ENCODE measurements at places on chromosomes 6 and 20.

GRCh38 chr6:66662196-66662595 lies 955.2 kb upstream of the EYS start:
- no peaks in the 10 kb centered on the region for H3K4me1 ChIP-seq
- no peaks in the 10 kb centered on the region for H3K36me3 ChIP-seq
- DNase-seq, result no peak
- no peak overlapping the region for H3K4me3 ChIP-seq
- no peak overlapping the region for H3K27ac ChIP-seq
- no peaks in the 10 kb centered on the region for H3K27me3 ChIP-seq

- no peak overlapping the region for H3K27ac ChIP-seq
- DNase-seq, result no peak
- H3K4me1 ChIP-seq, result no peaks in the 10 kb centered on the region
- H3K4me3 ChIP-seq, result no peak overlapping the region
Observed at GRCh38 chr6:150079604-150080003, 10.7 kb upstream of the ULBP3 start.

- H3K4me3 ChIP-seq, result no peak overlapping the region
- no peaks in the 10 kb centered on the region for H3K4me1 ChIP-seq
- peaks cover 29% of the 10 kb centered on the region for H3K27me3 ChIP-seq
- DNase-seq, result no peak
Observed at GRCh38 chr6:117776441-117776840, 101.2 kb downstream of the NUS1 start.

- H3K36me3 ChIP-seq, result peaks cover 5% of the 10 kb centered on the region
- no peak overlapping the region for H3K27ac ChIP-seq
- no peak for DNase-seq
- peaks cover 41% of the 10 kb centered on the region for H3K4me1 ChIP-seq
Observed at GRCh38 chr6:4909063-4909706, 94.7 kb downstream of the RPP40 start.

DNA sequence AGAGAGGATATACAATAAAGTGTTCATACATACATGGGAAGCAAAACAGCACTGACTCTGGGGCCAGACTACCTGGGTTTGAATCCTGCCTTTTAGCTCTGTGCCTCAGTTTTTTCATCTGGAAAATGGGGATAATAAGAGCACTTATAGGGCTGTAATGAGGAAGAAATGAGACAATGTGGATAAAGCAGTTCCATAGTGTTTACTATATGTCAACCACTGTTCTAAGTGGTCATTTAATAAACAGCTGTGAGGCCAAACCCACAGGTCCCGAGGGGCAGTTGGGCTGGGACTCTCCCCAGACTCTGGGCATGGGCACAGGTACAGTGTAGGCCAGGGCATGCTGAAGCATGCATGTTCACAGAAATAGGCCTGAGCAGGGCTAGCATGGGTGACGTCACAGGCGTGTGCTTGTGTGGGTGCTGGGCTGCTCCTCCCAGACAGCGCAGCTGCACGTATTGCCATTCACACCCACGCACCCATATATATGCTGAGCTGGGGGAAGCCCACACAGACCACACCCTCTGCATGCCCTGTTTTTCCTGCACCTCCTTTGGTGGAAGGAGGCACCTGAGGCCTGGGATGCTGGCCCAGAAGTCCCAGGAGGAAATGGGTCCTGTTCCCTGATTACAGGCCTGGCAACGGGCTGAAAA lies 3.5 kb upstream of the PLCG1 start:
- DNase-seq, result no peak
- H3K27ac ChIP-seq, result no peak overlapping the region
- H3K4me3 ChIP-seq, result no peak overlapping the region
- peaks cover 50% of the 10 kb centered on the region for H3K36me3 ChIP-seq

- no peaks in the 10 kb centered on the region for H3K27me3 ChIP-seq
- H3K27ac ChIP-seq, result no peak overlapping the region
- H3K4me1 ChIP-seq, result peaks cover 26% of the 10 kb centered on the region
- DNase-seq, result peak; percentile 87
- H3K4me3 ChIP-seq, result no peak overlapping the region
Observed at GRCh38 chr20:39004508-39004907, 42.4 kb downstream of the DHX35 start.

GRCh38 chr20:25076731-25077609 lies 5.0 kb downstream of the VSX1 start:
- H3K36me3 ChIP-seq, result no peaks in the 10 kb centered on the region
- peaks cover 15% of the 10 kb centered on the region for H3K4me1 ChIP-seq
- no peak overlapping the region for H3K27ac ChIP-seq

All from Calu3 (cell line).